Activated T-helper 1 cell treated with anti-CD3 and anti-CD28 coated beads, Interleukin-12 subunit alpha, Interleukin-12 subunit beta, Interleukin-2, Interleukin-4 antibody, amounts not matched to agents 30 ng/mL and 10 ng/mL and 1 ng/mL, durations not matched to agents 14 hours and 24 hours and 36 hours (primary cell): ENCODE measurements at places on chromosomes 3 and 15. TPM values are rescaled to one million over a fixed set of nuclear protein-coding genes. Genes with fewer than 3 reads are reported as not detected.

Gene ZCWPW2
- 0.24 TPM in 1 of 2 replicates, not detected in the other for total RNA-seq

Gene CELF6
- 0.26 and 0.27 TPM in 2 replicates for total RNA-seq

DNA sequence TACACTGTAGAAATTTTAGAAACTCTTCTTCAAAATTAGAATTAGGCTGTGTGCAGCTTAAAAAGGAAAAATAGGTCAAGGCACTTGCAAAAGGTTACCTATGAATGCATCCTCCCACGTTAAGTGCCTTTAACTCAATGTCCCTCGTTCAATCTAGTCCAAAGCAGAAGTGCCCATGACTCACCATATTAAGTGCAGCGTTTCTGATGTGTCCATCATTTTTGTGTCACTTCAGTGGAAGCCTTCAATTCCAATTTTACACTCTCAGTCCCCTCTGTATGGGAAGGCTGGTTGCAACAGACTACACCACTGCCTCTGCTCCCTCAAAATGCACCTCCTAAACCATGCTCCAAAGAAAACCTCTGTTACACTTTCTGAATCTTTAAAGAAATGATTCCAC lies 53.4 kb downstream of the FOXB1 start:
- no peak overlapping the region for H3K27ac ChIP-seq
- no peak overlapping the region for H3K4me3 ChIP-seq
- H3K27me3 ChIP-seq, result peaks cover 24% of the 10 kb centered on the region

- H3K4me1 ChIP-seq, result no peaks in the 10 kb centered on the region
- H3K4me3 ChIP-seq, result no peak overlapping the region
- peaks cover 1% of the 10 kb centered on the region for H3K27me3 ChIP-seq
- DNase-seq, result no peak
Measured at GRCh38 chr3:111939873-111940272, 39.0 kb upstream of the ABHD10 start.

GRCh38 chr3:48405343-48405881 lies 24.5 kb downstream of the PLXNB1 start:
- H3K4me1 ChIP-seq, result no peaks in the 10 kb centered on the region
- no peaks in the 10 kb centered on the region for H3K36me3 ChIP-seq
- H3K4me3 ChIP-seq, result no peak overlapping the region
- DNase-seq, result no peak

- H3K27me3 ChIP-seq, result peaks cover 7% of the 10 kb centered on the region
- DNase-seq, result no peak
- H3K36me3 ChIP-seq, result no peaks in the 10 kb centered on the region
- H3K27ac ChIP-seq, result no peak overlapping the region
- H3K4me1 ChIP-seq, result peaks cover 28% of the 10 kb centered on the region
Measured at GRCh38 chr15:89078851-89079810, 9.1 kb upstream of the ABHD2 start.

GRCh38 chr15:43483297-43484128 lies 9.4 kb downstream of the TP53BP1 start:
- no peaks in the 10 kb centered on the region for H3K27me3 ChIP-seq
- H3K4me3 ChIP-seq, result no peak overlapping the region
- H3K4me1 ChIP-seq, result peaks cover 5% of the 10 kb centered on the region
- DNase-seq, result no peak
- H3K36me3 ChIP-seq, result peaks cover 21% of the 10 kb centered on the region
- no peak overlapping the region for H3K27ac ChIP-seq

DNA sequence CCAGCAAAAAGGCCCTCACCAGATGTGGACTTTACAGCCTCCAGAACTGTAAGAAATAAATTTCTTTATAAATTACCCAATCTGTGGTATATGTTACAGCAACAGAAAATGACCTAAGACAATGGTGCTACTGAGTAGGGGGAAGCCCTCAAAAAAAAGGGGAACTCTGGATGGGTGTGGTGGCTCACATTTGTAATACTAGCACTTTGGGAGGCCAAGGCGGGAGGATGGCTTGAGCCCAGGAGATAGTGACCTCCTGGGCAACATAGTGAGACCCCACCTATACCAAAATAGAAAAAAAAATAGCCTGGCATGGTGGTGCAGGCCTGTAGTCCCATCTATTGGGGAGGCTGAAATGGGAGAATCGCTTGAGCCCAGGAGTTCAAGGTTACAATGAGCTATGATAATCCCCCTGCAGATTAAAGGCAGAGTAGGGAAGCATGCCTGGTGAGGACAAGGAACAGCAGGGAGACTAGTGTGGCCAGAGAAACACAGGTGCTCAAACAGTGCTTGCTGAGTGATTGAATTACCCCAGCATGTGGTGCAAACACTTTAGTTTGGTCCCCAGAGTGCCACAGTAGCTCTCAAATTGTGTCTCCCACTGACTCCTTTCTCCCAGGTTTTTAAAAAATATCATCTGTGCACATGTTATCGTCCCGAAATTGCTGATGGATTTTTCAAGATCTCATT lies 13.9 kb upstream of the USP3 start:
- DNase-seq, result no peak
- no peaks in the 10 kb centered on the region for H3K36me3 ChIP-seq
- H3K4me3 ChIP-seq, result no peak overlapping the region
- H3K4me1 ChIP-seq, result peaks cover 25% of the 10 kb centered on the region
- no peak overlapping the region for H3K27ac ChIP-seq
- no peaks in the 10 kb centered on the region for H3K27me3 ChIP-seq

- H3K4me1 ChIP-seq, result peaks cover 17% of the 10 kb centered on the region
- no peak for DNase-seq
- H3K4me3 ChIP-seq, result no peak overlapping the region
- no peaks in the 10 kb centered on the region for H3K36me3 ChIP-seq
- H3K27me3 ChIP-seq, result peaks cover 10% of the 10 kb centered on the region
- H3K27ac ChIP-seq, result no peak overlapping the region
Measured at GRCh38 chr15:31278544-31279220, 48.0 kb upstream of the KLF13 start.
